Stimulated activated CD8-positive, alpha-beta memory T cell treated with anti-CD3 and anti-CD28 coated beads, Interleukin-7, amount 100 ng/mL, for 24 hours (primary cell): ENCODE measurements at places on chromosomes 11 and 22.

- no peak for DNase-seq
Observed at GRCh38 chr22:27616033-27616432, 185.5 kb downstream of the MN1 start.

DNA sequence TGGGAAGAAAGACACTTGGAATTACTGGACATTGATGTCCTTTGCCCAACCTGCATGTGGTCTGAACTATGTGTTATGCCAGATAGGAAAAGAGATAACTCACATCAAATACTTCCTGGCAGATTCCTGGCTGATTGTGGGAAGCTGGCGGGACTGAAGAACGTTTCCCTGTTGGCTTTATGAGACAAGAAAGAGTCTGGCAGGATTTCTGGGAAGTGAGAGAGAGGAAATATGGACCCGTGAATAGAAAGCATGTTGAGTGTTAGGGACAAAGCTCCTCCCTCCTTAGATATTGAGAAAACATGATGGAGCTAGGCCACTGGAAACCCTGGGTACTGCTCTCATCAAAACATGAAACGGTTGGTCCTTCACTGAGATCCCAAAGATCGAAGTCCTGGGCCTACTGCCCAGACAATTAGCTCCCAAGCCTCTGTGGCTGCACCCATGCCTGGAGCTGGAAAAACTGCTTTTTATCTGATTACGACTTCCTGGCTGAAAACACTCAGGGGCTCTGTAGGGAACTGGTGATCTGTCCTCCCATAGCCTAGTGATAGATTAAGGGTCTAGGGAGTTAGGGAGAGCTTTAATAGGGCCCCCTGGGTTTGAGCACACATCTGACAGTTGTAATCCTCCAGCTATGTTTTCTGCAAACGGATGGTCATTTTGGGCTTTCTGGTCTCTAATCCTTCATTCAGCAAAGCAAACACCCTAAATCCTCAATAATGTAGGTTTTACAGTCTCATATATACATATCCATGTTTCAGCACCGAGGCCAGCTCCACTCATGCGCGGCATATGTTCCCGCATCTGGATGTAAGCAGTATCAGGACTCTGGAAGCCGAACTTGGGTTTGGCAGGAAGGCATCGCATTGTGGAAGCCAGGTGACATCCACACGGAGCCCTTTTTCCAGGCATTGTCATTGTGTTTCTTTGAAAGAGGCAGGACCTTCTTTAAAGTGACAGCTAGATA is 6.1 kb upstream of the B3GAT1 start:
- DNase-seq = no peak

- no peak for DNase-seq
Observed at GRCh38 chr11:83152264-83152663, 4.7 kb upstream of the PCF11 start.

- DNase-seq = no peak
Observed at GRCh38 chr11:88478136-88478815, 140.7 kb upstream of the CTSC start.

DNA sequence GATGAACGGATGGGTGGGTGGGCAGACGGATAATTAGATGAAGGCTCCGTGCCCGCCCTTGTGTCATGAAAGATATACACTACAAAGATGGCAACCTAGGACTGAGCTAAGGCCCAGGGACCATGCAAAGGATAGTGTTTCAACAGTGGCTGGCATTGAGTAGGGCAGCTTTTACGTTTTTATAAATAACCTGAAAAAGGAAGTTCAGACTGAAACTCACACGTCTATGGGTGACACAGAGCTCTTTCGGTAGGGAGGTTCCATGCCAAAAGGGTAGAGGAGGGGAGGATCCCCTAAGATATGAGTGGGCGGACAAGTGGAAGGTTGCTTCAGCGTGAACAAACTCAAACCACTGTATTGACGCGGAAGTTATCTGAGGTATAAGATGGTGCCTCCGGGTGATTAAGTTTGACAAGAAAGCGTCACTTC is 90.5 kb downstream of the UBASH3B start:
- no peak for DNase-seq

DNA sequence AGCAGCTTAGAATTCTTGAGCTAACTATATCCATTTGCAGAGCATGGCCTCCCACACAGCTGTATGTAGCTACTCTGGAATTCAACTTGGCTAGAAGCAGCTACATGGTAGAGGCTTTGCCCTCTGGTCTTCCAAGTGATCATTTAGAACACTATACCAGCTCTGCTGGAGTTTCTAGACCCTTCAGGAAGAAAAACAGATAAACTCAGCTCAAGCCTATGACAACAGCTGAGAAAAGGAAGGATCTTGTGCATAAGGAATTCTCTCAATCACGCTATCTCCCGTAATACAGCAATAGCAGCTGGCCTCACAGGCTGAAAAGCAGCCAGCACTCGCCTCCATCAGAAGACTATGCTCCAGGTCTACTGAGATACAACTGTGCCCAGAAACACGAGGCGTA is 50.6 kb upstream of the APOA1 start:
- DNase-seq = no peak

GRCh38 chr22:39405346-39406085 is 5.9 kb downstream of the TAB1 start:
- DNase-seq = no peak

- no peak for DNase-seq
Observed at GRCh38 chr22:33126881-33127280, 68.7 kb upstream of the SYN3 start.

GRCh38 chr11:134224710-134225664 is 516 bp downstream of the VPS26B start:
- DNase-seq = peak; percentile 49

DNA sequence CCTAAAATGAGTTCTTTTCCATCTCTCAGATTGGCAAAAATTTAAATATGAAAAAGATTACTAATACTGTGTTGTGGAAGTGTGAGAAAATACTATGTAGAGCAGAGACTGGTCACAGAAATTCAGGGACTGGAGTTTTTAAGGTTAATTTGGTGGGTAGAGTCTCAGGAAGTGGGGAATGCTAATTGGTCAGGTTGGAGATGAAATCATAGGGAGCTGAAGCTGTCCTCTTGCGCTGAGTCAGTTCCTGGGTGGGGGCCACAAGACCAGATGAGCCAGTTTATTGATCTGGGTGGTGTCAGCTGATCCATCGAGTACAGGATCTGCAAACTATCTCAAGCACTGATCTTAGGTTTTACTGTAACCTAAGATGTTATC is 29.4 kb upstream of the TMEM86A start:
- DNase-seq = no peak

DNA sequence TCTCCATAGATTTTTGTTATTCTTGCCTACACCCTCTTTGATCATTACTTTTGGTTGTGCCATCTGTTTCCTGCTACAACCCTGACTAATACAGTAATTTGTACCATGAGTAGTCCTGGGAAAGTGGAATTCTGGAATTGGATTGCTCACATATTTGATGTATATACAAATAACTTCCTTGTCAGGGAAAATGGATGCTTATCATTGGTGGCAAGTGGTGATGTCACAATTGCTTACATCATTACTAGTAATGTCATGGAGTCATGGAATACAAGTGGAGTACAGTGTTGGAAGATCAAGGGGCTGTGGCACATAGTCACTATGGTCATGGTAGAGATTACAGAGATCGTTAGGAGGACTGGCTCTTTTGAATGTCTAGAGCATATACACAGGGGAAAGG is 24.4 kb downstream of the AASDHPPT start:
- no peak for DNase-seq

- DNase-seq = no peak
Observed at GRCh38 chr11:16093889-16094653, 262.3 kb downstream of the SOX6 start.
